BJ (cell line): ENCODE measurements at places on chromosomes 16 and 17.

DNA sequence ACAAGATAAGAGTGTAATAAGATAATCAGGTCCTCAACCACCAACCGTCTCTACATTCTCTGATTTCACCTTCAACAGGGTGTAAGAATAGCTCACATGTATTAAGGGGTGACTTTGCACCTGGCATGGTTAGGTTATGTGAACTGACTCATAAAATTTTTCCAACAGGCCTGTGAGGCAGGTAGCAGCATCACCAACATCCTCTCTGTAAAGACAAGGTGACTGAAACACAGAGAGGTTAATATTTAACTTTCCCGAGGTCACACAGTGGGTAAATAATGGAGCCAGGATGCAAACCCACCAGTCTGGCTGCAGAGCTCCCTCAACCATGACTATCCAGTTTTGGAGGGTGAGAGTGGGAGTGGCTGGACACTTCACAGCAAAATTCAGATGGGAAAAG, 317.2 kb downstream of the C16orf95 start:
- no peak for DNase-seq

DNA sequence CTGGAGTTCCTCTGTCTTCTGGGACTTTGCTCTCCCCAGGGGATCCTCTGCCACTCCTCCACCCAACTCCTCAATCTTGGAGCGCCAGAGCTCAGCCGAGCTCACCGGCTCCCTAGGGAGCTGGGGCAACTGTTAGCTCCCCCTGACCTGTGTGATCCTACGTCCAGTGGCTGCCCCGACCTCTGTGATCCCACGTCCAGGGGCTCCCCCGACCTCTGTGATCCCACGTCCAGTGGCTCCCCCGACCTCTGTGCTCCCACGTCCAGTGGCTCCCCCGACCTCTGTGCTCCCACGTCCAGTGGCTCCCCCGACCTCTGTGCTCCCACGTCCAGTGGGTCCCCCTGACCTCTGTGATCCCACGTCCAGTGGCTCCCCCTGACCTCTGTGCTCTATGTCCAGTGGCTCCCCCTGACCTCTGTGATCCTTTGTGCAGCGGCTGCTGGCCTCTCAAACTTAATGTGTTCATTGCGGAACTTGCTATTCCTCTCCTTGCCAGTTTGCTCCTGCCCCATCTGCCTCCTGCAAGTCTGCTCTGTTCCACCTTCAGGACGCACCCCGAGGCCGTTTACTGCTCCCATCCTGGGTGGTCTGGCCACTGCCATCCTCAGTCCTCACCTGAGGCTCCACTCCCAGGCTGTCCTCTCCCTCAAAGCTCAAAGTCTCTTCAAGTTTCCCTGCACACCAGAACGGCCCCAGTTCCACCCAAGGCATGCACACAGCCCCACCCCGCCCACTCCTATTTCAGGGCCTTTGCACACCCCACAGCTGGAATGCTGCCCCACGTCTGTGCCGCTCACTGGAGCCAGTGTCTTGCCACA, 2.8 kb downstream of the VPS9D1 start:
- DNase-seq: no peak

GRCh38 chr17:66803474-66803951, 31.4 kb upstream of the CACNG5 start:
- no peak for DNase-seq

GRCh38 chr16:11306381-11306780, 25.3 kb upstream of the PRM1 start:
- no peak for DNase-seq

DNA sequence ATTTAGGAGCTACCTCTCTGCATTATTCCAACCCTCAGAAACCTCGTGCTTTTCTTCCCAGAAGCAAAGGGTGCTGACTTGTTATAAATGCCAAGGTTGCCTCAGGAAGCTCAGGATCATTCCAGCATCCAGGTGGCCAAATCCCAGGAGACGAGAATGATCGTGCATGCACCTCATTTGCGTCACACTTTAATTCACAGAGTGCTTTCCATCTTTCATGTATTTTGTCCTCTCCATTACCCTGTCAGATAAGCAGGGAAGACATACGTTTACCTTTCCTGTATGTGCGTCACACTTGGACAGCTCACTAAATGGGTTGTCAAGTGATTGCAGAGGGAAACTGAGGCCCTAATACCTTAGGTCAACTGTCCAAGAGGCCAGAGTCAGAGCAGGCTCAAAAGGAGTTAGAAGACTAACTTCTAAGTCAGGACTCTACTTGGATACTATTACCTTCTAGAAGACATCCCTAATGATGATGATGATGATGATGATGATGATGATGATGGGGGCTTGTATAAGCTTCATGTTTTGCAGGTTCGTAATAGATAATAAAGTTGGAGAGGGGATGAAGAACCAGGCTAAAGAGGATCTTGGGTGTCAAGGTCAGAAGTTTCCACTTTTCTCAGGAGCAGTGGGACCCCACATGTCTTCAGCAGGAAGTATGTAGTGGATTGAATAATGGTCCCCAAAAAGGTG, 150.6 kb upstream of the TNRC6C start:
- no peak for DNase-seq

- no peak for DNase-seq
These were observed 117.3 kb downstream of the IRX5 start for GRCh38 chr16:55047903-55048497.
